ENCODE measurements at places on chromosomes 3 and 15.

DNA sequence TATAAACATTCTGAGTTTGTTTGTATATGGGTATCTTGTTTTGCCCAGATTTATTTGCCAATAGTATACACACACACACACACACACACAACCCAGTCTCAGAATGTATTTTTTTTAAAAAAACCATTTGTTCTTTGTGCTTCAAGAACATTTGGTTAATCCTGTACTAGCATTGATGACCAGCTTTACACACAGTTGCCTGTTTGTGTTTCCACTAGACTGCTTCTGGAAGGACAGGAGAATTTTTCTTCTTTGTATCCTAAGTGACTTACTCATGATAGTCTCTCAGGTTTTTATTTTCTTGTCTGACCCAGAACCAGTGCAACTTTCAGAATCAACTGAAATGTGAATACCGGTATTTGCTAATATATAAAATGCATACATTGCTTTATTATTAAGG is 40.5 kb downstream of the U2SURP start:
- no peak for DNase-seq

DNA sequence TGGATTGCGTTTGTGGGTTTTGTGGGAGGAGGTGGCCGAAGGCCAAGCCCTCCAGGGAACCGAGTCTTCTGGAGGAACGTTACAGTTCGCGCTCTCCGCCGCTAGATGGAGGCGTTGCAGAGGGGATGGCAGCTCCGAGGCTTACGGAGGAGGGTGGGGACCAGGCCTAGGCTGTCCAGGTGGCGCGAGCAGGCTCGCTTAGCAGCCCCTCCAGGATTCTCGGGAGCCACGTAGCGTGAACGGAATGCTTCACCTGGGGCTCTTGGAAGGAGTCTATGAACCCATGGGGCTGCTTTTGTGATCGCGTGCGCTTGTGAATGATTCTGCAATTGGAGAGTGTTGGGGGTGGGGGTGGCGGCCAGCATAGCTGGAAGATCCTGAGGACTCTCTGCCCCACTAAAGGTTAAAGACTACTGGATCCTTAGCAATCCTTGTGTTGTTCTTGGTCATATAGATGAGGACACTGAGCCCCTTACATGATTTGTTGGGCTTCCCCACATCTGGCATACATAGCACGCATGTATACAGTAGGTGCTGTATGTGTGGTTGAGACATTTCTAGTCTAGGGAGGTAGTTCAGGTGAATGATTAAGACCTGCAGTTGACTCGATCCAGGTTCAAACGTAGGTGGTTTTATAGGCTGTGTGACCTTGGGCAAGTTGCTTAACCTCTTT is 25.7 kb downstream of the FAM3D start:
- DNase-seq = peak; percentile 65

GRCh38 chr3:187570776-187571175 is 99.4 kb downstream of the SST start:
- no peak for DNase-seq

- no peak for DNase-seq
Observed at GRCh38 chr3:159513867-159514380, 474.7 kb upstream of the IL12A start.

DNA sequence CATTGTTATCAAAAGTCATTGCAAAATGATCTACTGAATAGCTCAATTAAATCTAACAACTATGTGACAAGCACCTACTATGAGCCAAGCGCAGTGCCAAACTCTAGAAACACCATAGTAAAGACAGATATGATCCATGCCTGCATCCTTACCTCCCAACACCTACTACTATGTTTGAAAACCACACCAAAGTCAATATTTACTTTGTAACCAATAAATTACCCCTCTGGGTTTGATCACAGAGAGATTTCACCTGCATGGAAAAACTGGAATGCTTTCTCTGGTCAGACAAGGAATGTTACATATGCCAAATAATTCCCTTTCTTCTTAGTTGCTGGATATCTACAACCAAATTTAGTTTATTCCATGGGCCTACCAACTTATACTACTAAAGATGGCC is 422.2 kb downstream of the FHIT start:
- no peak for DNase-seq

DNA sequence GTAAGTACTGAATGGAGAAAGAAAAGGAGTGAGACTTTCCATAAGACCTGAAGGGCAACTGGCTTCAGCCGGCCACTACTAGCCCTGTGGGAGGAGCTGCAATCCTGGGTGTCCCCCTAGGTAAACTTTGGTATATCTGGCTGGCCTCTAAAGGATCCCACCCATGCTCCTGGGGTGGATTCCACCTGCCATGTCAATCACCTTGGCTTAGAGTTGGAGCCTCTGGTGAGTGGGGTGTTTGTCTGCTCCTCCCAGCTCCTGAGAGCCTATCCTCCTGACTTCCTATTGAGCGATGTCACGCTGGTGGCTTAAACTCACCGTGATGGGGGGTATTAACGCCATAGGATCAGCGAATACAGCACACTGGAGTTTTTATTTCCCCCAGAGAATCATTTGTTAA is 2.6 kb downstream of the SPTBN5 start:
- DNase-seq = no peak

DNA sequence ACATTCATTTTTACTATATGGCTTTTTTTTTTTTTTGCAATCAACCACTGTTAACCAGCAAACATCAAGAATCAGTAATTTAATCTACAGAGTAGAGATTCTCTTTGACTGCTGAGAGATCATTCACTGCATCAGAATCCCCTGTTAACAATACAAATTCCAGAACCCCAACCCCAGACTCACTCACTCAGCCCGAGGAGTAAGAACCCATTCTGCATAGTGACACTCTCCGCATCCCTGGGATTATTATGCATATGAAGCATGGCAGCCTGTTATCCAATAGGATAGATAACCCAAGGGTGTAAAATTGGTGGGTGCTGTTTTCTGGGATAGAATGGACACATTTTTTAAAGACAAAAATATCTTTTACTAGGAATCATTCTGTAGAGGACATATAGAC is 76.3 kb upstream of the CCDC39 start:
- no peak for DNase-seq

GRCh38 chr15:66895794-66896453 is 169.5 kb upstream of the SMAD3 start:
- no peak for DNase-seq

GRCh38 chr3:193744048-193744821 is 151.2 kb downstream of the OPA1 start:
- DNase-seq = no peak

GRCh38 chr3:195080125-195080524 is 190.8 kb downstream of the XXYLT1 start:
- no peak for DNase-seq

DNA sequence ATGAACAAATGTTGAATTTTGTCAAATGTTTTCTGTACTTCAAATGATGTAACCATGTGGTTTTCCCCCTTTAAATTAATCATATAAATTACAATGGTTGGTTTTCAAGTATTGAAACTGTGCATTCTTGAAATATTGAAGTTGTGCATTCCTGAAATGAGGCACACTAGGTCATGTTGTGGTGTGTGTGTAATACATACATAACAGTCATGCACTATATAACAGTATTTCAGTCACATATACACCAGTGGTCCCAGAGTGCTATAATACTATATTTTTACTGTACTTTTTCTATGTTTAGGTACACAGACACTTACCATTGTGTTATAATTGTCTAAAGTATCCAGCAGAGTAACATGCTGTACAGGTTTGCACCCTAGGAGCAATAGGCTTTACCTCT is 11.0 kb upstream of the IQCF5 start:
- no peak for DNase-seq

GRCh38 chr3:11774296-11774877 is 72.3 kb downstream of the TAMM41 start:
- DNase-seq = peak; percentile 52

GRCh38 chr3:99948467-99949089 is 130.9 kb downstream of the CMSS1 start:
- DNase-seq = no peak

GRCh38 chr15:71780115-71780976 is 30.0 kb upstream of the NR2E3 start:
- DNase-seq = peak; percentile 55

GRCh38 chr3:23793528-23794134 is 12.1 kb upstream of the UBE2E1 start:
- no peak for DNase-seq

DNA sequence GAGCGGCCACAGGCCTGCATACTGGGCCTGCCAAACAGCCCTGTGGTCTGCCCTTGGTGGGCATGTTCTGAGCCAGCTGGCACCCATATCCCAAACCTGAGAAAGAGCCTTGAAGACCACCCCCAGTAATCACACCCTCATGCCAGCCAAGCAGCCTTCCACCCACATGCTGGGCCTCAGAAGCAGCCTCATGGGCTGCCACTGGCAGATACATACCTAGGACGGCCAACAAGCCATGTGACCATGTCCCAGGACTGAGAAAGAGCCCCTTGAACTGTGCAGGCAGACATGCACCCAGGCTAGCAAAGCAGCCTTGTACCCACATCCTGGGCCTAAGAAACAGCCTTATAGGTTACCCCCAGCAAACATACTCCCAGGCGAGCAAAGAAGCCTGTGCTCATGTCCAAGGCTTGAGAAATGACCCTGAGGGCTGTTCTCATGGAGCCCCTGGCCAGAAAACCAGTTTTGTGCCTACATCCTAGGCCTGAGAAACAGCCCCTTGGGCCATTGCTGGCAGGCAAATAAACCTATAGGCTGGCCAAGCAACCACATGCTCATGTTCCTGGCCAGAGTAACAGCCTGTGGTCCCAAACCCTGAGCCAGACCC is 24.9 kb downstream of the TUBGCP5 start:
- no peak for DNase-seq

DNA sequence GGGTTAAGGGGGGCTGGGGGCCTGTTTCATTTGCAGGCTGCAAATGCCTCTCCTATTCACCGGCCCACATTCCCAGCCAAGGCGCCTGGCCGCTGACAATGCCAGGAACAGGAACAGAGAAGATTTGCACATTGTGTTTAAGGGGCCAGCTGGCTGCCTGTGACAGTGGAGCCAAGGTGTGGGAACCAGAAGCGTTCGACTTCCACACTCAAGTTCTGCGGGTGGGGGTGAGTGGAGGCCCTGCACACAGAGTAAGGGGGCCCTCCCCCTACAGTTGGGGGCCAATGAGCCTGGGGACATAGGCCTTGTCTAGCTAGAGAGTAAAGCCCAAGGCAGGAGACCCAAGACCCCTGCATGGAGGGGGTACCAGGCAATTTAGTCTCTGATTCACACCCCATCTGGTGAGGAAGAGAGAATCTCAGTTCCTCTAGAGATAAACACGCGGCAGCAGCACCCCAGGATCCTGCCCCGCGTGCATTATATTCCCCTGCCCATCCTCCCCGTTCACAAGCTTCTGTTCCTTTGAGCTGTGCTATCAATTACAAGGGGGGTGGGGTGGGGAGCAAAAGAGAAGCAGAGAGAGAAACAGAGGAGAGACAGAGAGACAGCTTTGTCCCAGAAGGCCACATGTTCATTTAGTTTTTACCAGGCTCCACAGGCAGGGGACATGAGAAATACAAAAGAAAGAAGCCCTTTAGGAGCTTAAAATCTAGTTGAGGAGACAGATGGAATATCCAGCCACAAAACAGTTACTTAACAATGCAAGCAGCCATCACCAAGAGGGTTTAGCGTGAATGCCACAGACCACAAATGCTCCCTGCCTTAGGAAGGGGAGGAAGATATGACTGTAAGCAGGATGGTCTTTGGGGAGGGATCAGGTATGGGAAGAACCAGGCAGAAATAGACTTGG is 9.2 kb downstream of the IGDCC3 start:
- DNase-seq = no peak

DNA sequence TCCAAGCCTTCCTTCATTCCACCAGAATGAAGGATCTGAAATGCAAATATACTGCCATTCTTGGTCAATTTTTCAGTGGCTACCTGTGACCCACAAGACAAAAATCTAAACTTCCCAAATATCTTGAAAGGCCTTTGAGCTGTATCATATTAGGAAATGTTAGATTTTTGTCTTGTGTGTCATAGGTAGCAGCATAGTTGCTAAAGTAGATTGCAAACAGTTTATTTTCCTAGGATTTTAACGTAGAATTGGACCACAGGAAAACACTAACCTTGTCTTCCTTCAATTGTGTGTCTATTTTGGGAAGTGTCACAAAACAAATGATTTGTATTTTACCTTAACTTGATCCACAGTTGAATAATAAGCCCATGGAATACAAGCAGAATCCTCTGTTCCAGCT is 42.4 kb downstream of the CP start:
- DNase-seq = no peak

All from D721Med (cell line).